Urinary bladder (tissue), 4 donors: ENCODE measurements at places on chromosomes 6 and 20. TPM values are rescaled to one million over a fixed set of nuclear protein-coding genes. Genes with fewer than 3 reads are reported as not detected.
A peak's percentile ranks its signal among the peaks of the same experiment; 100 is the strongest.

The MROH8 gene
- 1.8 TPM for polyA plus RNA-seq

DNA sequence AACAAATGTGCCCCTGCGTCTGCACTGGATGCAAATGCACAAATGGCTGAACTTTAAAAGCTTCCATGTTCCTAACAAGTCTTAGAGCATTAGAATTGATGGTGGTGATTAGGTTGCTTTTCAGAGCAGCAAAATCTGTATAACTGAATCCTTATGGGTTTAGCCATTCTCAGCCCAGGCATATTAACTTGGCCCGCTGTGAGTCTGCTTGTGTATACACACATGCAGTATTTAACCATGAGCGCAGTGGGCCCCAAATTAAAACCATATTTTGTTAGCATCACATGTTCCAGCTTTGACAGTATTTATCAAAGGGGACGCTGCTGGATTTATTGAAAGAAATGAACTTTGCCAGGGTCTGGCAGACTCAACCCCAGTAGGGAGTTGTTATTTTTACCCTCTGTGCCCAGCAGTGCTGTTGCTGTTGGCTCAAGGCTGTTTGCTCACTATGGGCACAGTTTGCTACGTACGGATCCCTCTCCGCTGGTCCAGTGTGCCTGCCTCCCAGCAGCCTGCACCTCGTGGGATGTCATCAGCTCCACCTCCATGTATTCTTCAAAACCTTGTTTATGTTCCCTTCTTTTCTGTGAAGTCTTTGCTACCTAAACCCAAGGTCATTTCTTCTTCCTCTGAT lies 144.7 kb downstream of the QRSL1 start:
- no peak for DNase-seq

GRCh38 chr20:57069442-57069841 lies 197.0 kb downstream of the BMP7 start:
- no peak for DNase-seq

- no peak for DNase-seq
Observed at GRCh38 chr6:145099713-145100112, 635.6 kb downstream of the EPM2A start.

DNA sequence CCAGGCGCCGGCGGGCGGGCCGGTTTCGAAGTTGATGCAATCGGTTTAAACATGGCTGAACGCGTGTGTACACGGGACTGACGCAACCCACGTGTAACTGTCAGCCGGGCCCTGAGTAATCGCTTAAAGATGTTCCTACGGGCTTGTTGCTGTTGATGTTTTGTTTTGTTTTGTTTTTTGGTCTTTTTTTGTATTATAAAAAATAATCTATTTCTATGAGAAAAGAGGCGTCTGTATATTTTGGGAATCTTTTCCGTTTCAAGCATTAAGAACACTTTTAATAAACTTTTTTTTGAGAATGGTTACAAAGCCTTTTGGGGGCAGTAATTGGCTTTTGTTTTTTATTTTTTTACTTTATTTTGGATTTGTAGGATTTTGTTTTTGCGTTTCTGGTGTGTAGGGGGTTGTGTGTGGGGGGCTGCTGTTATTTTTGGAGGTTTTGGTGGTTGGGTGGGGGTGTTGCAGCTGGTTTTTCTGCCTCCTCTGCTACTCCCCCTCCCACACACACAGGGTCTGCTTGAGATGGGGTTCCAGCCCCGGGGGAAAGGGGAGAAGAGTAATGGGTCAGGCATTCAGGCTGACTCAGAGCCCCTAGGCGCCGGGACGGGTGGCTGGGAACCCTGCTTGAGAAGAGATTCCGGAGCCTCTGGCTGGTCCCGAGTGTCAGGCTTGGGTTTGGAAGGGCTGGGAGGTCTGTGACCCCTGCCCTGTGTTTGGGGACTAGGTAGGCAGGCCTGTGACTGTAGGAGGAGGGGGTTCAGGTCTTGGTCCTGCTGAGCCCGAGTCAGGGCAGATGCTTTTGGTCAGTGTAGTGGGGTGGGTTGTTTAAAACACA lies 2.0 kb downstream of the CEBPB start:
- peak; percentile 76 for DNase-seq
